ENCODE measurements at places on chromosomes 13 and 19.

DNA sequence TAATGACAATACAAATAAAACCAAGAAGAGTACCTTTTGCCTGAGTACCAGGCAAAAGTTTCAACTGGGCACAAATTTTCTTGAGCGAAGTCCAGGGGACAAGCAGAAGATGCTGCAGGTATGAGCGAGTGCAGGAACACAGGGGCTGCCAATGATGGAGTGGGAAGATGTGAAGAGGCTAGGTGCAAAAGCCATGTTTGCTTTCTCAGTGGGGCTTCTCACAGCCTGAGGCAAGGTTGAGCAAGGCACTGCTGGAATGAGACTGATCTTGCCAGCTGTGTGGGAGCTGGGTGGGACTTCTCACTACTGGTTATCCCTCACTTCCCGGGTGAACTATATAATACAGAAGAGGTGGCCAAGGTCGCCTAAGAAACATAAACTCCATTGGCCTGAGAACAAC lies 1200.7 kb downstream of the SLITRK1 start:
- DNase-seq = no peak

GRCh38 chr19:51777570-51778462 lies 16.8 kb downstream of the FPR2 start:
- DNase-seq = peak; percentile 82

- no peak for DNase-seq
Measured at GRCh38 chr19:16594681-16595091, 22.5 kb upstream of the SLC35E1 start.

- no peak for DNase-seq
Measured at GRCh38 chr13:73571376-73571775, 512.6 kb downstream of the KLF5 start.

DNA sequence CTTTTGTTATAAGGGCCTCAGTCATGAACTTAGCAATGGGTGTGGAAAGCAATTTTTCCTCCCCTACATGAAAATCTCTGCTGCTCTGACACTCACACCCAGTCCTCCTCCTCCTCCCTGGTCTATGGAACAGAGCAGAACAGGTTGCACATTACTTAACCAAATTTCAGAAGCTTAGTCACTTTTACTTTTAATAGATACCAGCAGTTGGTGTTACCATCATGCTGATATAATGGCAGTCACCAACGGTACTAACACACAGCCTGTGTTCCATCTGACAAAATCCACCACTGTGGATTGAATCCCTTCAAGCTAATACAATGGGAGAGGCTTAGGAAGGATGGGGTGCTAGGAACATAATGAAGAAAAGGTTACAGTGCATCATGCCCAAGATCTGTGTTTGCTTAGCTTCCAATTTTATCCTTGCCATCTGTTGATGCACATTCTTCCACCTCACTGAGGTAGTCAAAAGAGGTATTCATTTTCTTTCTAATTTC lies 9.8 kb downstream of the TPT1 start:
- no peak for DNase-seq
